ENCODE measurements at places on chromosomes 1 and 21. TPM values are rescaled to one million over a fixed set of nuclear protein-coding genes. Genes with fewer than 3 reads are reported as not detected.

KIF21B gene
- total RNA-seq: 0.29 TPM

GJB4 gene
- total RNA-seq: not detected

PLA2G5 gene
- not detected for total RNA-seq

RBP7 gene
- total RNA-seq: not detected

AADACL3 gene
- not detected for total RNA-seq

CD160 gene
- not detected for total RNA-seq

RPTN gene
- not detected for total RNA-seq

BCAS2 gene
- 45.1 TPM for total RNA-seq

ZFP69B gene
- 3.5 TPM for total RNA-seq
